ENCODE measurements at places on chromosomes 4 and X.
A peak's percentile ranks its signal among the peaks of the same experiment; 100 is the strongest.

- no peak for DNase-seq
Observed at GRCh38 chr4:16865897-16866283, 32.6 kb downstream of the LDB2 start.

DNA sequence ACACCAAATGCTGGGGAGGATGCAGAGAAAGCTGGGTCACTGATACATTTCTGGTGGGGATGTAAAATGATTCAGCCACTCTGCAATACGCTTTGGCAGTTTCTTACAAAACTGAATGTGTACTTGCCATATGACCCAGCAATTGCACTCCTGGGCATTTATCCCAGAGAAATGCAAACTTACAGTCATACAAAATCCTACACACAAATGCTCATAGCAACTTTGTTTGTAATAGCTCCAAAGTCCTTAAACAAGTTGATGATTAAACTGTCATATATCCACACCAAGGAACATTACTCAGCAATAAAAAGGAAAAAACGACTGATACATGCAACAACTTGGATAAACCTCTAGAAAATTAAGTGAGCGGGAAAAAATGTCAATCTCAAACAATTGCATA lies 12.3 kb downstream of the MID1 start:
- no peak for DNase-seq

DNA sequence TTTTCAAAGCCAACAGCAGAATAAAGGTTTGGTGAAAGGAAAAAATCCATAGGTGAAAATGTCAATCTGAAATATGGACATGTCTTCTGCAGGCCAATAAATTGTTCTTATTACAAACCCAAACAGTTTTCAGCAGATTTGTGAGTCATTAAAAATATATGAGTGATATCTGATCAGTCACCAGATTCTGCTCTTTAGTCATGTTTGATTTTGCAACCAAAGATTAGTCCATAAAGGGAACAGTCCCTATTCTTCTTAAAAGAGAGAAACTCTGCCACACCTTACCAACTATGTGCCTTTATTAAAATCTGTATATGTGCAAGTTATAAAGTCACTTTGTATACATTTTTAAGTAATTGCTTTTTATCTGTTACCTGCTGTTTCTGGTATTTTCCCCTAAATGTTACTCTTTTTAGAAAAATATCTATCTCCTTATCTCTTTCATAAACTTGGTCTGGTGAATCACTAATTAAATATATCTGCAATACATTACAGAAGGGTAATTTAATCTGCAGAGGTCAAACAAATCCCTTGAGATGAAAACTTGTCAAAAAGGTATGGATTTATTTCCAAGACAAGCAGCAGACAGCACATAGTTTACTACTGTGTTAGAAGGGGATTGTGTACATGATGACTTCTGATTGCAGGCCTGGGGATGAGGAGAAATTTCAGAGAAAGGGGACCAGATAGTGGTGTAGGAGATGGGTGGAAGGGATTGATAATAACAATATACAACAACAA lies 322.9 kb upstream of the NWD2 start:
- DNase-seq: no peak

GRCh38 chr4:66169341-66169740 lies 499.1 kb upstream of the EPHA5 start:
- no peak for DNase-seq

GRCh38 chr4:8422327-8422726 lies 18.2 kb downstream of the ACOX3 start:
- DNase-seq: no peak

DNA sequence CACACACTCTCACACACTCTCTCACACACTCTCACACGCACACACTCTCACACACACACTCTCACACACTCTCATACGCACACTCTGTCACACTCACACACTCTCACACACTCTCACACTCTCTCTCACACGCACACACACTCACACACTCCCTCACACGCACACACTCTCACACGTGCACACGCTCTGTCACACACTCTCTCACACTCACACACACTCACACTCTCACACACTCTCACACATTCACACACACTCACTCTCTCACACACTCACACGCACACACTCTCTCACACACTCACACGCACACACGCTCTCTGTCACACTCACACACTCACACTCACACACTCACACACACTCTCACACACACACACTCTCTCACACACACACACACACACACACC lies 43.0 kb upstream of the DCTD start:
- no peak for DNase-seq

DNA sequence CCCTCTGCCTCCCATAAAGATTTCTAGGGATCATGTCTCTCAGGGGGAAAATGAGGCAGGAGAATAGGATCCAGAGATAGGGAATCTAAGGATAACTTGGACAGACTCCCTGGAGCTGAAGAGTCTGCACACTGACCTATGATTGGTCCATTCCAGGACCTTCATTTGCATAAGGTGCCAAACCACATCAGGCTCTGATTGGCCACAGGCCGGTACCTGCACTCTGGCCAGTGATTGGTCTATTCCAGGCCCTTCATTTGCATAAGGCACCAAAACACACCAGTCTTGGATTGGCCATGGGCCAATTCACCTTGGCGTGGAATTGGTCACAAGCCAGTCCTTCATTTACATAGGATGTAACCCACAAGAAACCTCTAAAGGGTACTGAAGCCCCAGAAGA lies 4.0 kb upstream of the HERC5 start:
- no peak for DNase-seq

GRCh38 chr4:134126000-134126560 lies 75.5 kb downstream of the PABPC4L start:
- DNase-seq: no peak

- no peak for DNase-seq
Observed at GRCh38 chr4:9849538-9849920, 68.1 kb downstream of the DRD5 start.

GRCh38 chrX:18574591-18574990 lies 97.3 kb downstream of the RS1 start:
- no peak for DNase-seq

DNA sequence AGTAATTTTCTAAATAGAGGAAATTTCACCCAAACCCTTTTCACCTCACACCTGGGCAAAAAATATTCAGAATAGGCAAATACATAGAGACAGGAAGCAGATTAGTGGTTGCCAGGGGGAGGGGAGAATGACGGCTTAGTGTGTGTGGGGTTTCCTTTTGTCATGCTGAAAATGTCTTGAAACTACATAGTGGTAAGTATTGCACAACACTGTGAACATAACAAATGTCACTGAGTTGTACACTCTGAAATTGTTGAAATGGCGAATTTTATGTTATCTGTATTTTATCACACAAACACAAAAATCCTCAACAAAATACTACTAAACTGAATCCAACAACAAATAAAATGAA lies 60.7 kb upstream of the PLAC1 start:
- no peak for DNase-seq

DNA sequence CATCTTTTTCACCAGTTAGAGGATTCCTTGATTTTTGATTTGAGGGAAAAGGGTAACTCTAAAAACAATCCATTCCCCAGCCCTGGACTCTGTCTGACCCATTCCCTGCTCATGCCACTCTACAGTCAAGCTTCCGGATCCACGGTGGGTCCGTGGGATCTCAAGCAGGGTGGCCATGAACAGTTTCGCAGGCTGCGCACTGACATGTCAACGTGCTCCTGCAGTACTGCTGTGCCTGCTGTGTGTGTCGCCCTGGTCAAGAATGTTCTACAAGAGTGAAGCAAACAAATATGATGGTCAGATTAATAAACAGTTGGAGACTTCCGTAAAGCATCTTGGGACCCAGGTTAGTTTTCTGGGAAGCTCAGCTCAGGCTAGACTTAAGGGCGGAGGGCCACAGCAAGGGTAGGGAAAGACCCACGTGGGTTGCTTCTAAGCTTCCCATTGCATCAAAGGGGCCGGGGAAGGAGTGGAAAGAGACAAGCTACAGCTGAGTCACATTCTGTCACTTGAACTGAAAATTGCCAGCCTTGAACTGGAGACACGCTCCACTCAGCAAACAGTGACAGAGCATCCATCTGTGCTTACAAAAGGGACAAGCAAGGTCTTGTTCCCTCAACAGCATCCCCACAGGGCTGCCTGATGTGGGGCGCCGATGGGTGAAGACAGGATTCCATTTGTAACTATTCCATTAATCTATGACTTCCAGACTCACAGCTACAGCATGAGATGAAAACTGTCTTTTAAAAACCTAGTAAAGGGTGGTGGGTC lies 81.8 kb downstream of the MTMR1 start:
- no peak for DNase-seq

GRCh38 chrX:118772051-118772450 lies 44.6 kb downstream of the IL13RA1 start:
- DNase-seq: no peak

GRCh38 chr4:48138936-48139335 lies 4.9 kb upstream of the TXK start:
- DNase-seq: no peak

DNA sequence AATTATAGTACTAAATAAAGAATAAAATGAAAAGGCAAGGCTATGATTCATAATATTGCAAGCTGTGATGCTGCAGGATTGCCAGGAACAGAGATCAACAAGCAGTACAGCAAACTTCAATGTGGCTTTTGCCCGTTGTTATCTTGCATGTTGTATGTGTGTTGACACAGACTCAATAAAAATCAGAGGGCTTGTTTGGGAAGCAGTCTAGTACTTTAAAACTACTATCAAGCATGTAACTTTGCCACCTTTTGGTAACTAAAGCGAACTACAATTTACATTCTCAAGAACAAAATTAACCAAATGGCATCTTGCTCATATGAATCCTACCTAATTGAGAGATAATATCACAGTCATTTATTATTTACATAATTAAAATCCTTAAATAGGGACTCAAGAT lies 79.8 kb upstream of the GPM6A start:
- DNase-seq: no peak

DNA sequence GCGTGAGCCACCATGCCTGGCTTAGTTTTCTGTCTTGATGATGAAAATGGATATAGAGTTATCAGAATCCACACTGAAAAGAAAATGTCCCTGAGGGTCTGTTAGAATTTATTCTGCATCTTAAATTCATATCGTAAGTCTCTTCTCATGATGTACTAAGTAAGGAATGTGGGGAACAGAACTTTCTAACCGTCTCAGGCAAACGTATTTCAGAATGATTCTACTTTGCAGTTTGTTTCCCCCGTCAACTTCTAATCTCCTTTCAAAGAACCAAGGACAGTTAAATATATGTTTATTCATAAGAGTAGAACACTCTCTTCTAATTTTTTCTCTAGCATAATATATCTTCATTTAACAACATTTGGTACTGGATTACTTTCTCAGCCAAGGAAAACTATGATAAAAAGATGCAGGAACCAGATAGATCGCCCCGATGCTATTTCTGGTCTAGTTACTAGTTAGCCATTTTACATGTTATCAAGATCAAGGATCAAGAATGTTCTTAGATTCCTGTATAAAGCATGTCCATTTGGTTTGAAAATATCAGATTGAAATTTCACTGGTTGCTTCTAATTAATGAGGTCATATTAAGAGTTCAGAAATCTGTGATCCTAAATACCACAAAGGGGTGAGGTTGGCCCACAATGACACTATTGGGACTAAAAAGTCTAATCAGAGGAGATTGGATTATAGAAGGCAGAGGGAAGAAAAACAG lies 49.5 kb downstream of the METTL14 start:
- DNase-seq: no peak

- DNase-seq: no peak
Observed at GRCh38 chr4:41232406-41232805, 18.1 kb upstream of the APBB2 start.

DNA sequence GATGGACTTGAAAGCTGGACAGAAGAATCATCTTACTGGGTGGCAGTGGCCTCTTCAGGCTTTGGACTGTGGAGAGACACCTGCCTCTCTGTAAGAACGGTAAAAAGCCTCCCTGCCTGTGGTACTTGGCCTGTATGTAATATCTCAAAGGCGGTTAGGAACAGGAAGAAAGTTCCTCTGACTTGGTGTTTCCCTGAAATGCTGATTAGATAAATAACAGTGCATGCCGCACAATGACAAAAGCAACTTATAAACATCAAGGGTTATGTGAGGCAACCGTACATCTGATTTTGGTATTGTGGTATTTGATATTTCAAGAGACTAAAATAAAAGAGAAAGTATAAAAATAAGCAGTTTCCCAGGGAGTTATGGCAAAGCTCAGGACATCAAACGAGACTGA lies 92.4 kb upstream of the SORBS2 start:
- no peak for DNase-seq

- DNase-seq: peak; percentile 92
Observed at GRCh38 chr4:112230879-112231778, 458 bp upstream of the AP1AR start.

DNA sequence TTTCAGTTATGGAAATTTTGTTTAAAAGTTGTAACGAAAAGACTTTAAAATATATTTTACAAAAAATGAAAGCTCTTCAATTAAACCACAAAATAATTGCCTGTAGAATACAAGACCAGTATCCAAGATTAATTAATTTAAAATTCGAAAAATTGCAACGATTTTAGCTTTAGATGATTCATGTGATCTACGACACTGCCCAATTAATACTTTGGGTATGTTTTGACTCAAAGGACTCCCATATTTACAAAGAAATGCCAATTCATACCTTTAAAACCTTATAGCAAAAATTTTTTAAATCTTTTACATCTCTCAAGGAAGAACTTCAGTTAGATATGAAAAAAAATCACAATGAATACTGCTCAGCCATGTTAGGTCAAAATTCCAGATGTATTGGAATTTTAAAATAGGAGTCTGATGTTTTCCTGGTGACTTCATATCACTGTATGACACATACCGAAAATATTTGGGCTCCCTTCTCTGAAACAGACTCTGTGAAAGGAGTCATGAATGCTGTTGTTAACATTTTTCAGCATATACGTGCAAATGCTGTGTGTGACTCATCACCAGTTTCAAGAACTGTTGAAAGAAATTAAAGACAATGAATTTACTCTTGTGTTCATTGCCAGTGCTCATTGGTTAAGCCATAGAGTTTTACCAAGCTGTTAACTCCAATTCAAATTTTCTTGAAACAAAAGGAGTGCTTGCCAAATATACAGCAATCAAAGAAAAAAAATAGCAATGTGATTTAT lies 13.8 kb upstream of the SMS start:
- peak; percentile 92 for DNase-seq

GRCh38 chr4:99845179-99845578 lies 28.6 kb downstream of the DAPP1 start:
- no peak for DNase-seq

GRCh38 chr4:168841000-168841671 lies 168.9 kb downstream of the CBR4 start:
- no peak for DNase-seq

All from fibroblast of skin of left biceps (primary cell).